ENCODE measurements at places on chromosomes 12 and 14. TPM values are rescaled to one million over a fixed set of nuclear protein-coding genes. Genes with fewer than 3 reads are reported as not detected.

DNA sequence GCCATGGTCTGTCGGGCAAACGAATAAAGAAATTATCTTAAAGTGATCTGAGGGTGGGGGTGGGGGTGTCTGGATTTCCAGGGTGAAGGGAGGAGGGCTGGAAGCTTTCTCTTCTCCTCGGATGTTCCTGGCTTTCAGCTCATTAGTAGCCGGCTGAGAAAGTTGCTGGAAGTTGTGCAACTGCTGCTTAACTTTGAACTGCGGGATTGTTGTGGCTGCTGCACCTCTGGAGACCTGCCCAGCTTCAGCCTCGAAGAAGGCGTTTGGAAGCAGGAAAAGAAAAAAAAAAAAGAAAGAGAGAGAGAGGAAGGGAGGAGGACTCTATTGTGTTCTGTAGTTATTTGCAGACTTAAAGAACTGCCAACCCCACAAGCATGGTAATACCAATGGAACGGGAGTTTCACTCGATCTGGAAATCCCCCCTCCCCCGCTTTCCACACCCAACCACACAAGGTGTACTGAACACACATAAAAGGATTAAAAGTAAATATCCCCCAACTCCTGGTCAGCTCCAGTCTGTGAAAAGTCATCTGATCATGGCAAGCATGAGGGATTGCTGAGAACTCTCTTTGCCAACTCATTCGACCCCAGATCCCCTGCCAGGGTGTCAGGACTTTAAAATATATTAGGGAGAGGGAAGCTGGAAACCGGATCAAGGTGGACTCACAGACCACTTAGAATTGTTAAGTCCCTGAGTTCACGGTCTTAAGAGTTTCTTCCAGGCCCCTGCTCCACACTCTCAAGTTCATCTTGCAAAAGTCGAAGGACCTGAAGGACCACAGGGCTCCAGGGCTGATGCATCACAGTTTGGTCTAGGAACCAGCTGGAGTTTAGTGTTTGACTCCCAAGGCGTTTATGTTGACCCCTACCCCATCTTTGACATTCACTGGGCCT, at the start of gene RASSF9:
Gene RASSF9, minus strand, starts transcription at position 213 of the 894 bp plus-strand sequence. Its CDS starts 208 bp downstream, at position 5.
- DNase-seq = no peak

GRCh38 chr12:7032990-7033389, 14.7 kb upstream of the LPCAT3 start:
- no peak for DNase-seq

The LRRC10 gene
- not detected for total RNA-seq

DNA sequence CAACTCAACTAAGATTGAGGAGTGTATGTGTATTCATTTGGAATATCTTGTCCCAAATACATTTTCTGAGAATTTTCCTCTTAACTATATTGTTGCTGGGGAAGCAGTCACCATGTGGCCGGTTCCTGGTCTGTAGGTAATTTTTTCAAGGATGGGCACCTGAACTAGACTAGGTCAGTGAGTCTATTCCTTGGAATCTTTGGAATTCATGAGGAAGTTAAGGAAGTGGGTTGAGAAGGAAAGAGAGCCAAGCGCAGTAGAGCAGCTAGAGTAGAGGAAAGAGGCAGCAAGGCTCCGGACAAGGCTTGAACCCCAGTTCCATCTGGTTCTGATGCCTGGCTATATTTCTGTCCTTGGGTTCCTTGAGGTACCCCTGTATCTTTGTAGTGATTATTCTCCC, 183.7 kb downstream of the DACT1 start:
- DNase-seq = no peak

DNA sequence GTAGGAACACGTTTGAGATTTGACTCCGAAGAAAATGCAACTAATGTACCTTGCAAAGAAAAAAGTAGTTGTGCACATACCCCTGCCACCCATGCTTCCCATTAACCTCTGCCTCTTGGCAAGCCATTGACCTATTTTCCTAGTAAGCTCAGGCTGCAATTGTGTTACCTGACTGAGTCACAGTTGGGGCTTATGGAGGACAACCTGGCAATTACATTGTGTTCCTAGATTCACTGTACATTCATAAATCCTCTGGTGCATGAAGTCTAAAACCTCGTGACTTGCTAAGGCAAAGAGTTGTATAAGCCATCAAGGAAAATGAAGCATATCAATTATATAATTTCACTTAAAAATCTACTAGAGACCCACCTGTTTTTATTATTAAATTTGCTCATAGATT, 62.0 kb upstream of the DUSP6 start:
- no peak for DNase-seq

DNA sequence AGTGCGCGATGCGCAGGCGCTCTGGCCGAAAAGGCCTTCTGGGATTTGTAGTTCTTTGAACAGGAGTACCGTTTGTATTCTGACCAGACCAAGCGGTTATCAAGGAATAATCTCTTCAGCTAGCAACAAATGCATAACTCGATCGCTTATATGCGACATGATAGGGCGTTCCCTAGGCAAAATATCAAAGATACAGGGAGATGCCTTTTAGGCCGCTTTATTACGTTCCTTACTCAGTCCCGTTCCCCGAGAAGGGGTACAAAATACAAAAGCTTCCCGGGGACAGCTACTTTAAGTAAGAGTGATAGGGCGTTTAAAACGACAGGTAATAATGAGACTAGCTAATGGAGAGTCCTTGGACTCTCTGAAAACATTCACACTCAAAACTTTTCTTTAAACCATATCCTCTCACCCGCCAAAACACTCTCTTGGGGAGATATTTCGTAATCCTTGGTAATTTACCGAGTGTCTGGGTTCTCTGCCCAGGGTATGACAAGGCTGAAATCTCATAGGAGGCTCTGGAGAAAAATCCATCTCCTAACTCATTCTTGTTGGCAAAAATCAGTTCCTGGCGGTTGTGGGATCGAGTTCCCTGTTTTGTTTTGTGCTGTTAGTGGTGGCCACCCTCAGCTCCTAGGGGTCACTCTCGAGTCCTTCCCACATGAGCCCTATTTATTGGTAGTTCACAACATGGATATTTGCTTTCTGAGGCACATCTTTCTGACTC, 412 bp upstream of the SNW1 start:
- DNase-seq = no peak

GRCh38 chr12:107801150-107801549, 26.6 kb downstream of the ASCL4 start:
- no peak for DNase-seq

DNA sequence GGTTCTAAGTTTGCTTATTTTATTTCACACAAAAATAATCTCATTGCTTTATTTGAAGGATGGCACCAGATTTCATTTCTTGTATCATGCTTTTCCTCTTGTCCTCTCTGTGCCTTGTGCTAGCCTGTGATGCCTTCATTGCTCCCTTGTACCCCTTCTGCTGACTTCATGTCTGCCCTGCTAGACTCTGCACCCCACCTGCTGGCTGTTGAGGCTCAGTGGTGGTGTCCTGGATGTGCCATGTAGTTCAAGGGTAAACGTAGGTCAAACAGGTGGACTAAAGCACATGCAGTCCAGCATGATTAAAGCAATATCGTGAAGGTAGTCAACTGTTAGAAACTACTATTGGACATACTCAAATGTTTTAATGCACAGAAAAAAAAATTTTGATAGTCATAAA, 21.6 kb downstream of the MRPS35 start:
- no peak for DNase-seq

DNA sequence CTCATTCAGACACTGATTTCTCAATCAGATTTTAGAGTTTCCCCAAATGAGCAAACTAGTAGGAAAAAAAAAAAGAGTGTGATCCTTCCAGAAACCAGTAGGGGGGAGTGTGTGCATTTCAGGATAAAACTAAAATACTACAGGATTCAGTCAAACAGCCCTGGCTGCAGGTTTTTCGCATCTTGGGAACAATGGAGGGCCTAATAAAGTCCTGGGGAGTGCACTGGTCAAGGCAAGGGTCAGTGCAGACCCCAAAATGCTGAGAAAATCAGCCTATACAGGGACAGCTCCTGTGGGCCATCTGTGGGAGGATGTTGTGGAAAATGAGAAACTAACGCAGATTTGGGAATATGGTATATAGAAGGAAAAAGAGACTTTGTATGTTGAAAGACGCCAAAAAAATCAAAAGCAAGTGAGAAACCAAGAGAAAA, 22.2 kb upstream of the ABCD4 start:
- no peak for DNase-seq

DNA sequence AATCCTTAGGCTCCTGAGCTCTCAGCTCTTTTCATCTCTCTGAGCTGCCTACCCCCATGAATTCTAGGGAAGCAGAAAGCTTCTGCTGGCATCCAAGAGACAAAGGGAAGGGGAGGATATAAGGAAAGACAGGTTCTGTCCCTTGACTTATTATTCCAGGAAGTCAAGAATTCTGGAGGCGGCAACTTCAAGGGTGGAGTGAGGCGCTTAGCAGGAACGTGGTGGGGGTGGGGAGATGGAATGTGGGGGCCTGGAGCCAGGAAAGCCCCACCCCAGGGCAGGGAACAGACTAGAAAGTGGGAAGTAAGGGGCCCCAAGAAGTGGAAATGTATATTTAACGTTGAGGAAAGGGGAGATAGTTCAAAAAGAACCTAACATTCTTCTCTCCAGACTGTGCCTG, 1.4 kb downstream of the CALCOCO1 start:
- no peak for DNase-seq

- DNase-seq = no peak
These were observed 68.2 kb downstream of the ANKS1B start for GRCh38 chr12:99916555-99916954.

DNA sequence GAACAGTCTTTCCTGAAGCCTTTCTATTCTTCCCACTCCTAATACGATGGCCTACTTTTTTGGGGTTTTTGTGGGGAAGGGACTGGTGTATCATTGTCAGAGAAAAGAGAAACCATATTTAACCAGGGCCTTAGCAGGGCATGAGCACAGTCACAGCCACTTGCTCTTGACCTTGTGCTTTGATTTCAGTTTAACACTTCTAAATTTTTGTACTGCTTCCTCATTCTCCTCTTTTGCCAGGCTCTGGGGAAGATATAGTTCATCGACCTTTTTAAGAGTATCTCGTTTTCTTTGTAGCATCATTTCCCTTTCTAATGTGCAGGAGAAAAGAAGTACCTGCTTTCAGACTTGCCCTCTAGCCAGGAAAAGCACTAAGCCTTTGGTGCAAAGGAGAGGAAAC, 2.2 kb downstream of the ZBTB1 start:
- no peak for DNase-seq

The NPAS3 gene
- 22.0 TPM for total RNA-seq

- no peak for DNase-seq
These were observed 41.6 kb downstream of the FBXO21 start for GRCh38 chr12:117148642-117149041.

- DNase-seq = no peak
These were observed 8.1 kb upstream of the RIMKLB start for GRCh38 chr12:8689681-8690080.

- no peak for DNase-seq
These were observed 9.9 kb upstream of the LYZ start for GRCh38 chr12:69338120-69338859.

GRCh38 chr12:12683725-12684124, 12.3 kb downstream of the GPR19 start:
- DNase-seq = no peak

The GLRX5 gene
- 31.8 TPM for total RNA-seq

GRCh38 chr12:13008741-13009380, 8.8 kb upstream of the HEBP1 start:
- DNase-seq = no peak

- DNase-seq = no peak
These were observed 5.1 kb upstream of the ENDOU start for GRCh38 chr12:47730341-47730744.

DNA sequence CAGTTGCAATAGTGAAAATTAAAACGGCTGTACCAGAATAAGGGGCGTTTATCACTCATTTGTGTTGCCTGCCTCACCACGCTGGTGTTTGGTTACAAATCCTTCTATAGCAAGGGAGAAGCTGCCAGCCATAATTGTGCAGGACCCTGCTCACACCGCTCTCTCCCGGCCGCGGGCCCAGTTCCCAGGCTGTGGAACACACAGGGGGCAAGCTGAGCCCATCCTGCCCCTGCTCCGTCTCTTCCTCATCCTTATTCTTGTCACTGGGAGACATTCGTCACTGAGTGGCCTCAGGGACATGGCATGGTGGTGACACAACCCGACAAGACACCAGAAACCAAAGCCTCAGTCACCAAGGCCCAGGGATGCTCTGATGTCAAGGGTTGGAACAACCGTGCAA, 116.3 kb upstream of the FKBP4 start:
- DNase-seq = no peak

DNA sequence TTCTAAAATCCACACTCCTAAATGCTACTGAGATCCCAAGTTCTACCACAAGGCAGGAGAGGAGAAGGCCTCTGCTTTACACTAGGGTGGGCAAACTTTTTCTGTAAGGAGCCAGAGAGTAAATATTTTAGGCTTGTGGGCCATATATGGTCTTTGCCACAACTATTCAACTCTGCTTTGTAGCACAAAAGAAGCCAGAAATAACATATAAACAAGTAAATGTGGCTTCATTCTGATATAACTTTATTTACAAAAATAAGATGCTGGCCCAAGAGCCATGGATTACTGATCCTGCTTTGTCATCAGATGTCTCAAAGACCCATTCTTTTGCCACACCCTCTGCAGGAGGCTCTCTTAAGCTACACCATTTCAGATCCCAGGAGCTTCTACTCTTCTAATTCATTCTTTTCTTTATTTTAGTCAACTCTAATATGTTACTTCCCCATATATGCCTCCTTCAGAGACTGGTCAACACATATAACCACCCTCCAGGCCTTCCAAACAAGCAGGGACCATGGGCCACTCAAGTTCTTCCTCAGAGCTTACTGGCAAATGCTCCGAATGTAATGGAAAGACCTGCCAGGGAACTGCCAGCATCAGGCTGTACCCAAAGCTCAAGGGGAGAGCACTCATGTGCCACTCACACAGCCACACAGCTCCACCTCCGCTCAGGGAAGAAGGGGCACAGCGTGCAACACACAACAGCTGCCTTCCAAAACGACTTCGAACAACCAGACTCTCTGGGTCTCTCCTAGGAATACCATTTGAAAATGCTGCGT, 15.6 kb downstream of the APPL2 start:
- DNase-seq = no peak

The NTS gene
- 6.5 TPM for total RNA-seq

GRCh38 chr14:67413806-67414769, 2.1 kb upstream of the PLEK2 start:
- no peak for DNase-seq

- no peak for DNase-seq
These were observed 53.1 kb downstream of the KCNA1 start for GRCh38 chr12:4962539-4963486.

DNA sequence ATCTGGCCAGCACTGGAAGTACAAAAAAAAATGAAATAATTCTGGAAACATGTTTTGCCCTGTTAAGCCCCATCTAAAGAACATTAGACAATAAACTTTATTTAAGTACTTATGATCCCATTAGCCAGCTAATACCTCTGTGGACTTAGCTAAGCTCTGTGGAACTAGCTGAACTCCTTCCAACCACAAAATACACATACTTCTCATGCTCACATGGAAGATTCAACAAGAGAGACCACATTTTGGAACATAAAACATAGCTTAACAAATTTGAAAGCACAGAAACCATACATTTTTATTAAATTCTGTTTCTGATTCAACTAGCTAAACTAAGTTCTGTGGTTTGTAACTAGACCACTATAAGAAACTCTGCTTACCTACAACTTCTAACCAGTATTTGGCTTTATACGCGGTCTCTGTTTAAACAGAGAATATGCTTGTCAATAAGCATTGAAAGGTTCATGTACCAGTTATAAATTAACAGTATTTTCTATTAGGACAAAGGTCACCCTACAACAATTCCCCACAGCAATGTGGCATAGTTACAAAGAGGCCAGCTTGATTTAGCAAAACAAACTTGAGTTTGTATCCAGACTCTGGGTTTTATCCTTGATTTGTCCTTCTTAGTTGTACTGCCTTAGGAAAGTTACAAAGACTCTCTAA, 300.1 kb downstream of the C12orf50 start:
- no peak for DNase-seq

The KCNC2 gene
- total RNA-seq = 22.4 TPM

The NKX2-1 gene
- total RNA-seq = 0.82 TPM
